ENCODE measurements at places on chromosomes 3 and 15. TPM values are rescaled to one million over a fixed set of nuclear protein-coding genes. Genes with fewer than 3 reads are reported as not detected.

CLDN18 gene
- not detected for total RNA-seq

DNA sequence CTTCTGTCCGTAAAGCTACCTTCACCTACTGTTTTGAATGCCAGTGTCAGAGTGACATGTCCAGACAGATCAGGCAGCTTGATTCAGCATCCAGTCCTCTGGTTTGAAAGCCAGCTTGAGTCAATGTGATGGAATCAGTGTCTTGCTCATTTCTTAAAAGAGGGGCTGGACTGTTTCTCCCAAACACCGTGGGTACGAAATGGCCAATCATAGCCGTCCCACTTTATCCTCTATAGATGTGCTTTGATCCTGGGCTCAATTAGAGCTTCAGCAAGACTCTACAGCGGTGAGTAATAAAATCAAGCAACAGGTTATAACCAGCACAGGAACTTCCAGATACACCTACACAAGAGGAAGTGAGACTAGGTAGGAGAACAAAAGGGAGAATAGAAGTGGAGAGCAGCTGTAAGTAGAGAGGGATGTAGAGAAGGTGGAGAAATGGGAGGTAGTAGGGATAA lies 17.0 kb upstream of the OR5K1 start:
- no peak for DNase-seq

HOMER2 gene
- 3.3 TPM for total RNA-seq

DNA sequence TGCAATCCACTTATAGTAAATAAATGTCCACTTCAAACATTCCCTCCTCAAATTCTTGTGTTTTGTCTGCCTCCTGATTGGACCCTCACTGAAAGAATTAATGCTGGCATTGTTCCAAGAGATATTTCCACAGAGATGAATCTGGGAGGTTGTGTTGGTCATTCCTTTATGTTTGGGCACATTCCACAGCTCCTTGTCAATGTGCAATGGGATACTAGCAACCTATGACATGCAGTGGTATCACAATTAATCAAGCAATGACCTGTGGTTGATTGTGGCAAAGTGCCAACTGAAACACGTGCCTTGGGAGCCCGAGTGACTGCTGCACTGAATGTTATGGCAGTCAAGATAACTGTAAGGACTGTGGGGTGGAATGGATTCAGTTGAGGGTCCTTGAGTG lies 55.0 kb upstream of the SNRPN start:
- DNase-seq = no peak

CAPN7 gene
- total RNA-seq = 23.6 TPM

DNA sequence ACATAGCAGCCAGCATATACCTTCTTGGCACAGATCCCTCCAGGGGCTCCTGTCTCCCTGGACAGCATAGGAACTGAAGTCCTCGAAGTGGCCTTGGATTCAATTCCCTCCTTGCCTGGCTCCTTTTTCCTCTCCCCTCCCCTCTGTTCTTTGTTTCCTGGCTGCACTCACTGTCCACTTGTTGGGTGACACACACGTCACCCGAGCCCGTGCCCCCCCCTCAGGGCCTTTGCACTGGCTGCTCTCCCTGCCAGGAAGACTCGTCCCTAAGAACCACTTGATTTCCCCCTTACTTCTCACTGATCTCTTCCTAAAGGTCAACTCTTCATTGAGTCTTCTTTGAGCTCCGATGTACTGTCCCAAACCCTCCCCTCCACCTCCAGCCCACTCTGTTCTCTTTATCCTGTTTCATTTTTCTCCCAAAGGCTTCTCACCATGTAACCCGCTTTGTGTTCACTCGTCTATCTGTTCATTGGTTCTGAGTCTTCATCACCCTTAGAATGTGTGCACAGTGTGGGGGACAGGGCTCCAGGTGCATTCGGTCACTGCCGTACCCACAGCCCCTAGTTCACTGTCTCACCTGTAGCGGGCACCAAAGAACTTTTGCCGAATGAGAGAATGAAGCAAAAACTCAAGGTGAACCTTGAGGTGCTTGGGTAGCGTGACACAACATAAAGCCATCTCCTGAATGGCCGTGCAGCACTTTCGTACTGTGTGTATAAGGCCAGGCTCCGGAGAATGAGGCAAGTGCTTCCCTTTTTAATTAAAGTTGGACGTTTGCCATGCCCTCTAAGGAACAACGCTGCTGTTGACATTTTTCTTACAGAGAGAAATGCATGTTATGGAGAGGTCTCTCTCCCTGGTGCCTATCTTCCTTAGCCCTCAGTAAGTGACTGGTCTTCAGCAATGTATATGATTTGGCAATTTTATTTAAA lies 74.0 kb downstream of the CHRNA7 start:
- DNase-seq = no peak

KCNMB3 gene
- 0.72 TPM for total RNA-seq

- no peak for DNase-seq
Observed at GRCh38 chr3:11172096-11172690, 17.9 kb downstream of the HRH1 start.

POPDC2 gene
- 2.0 TPM for total RNA-seq

- no peak for DNase-seq
Observed at GRCh38 chr15:57033715-57034439, 115.4 kb downstream of the TCF12 start.

SCAANT1 gene
- total RNA-seq = not detected

DNA sequence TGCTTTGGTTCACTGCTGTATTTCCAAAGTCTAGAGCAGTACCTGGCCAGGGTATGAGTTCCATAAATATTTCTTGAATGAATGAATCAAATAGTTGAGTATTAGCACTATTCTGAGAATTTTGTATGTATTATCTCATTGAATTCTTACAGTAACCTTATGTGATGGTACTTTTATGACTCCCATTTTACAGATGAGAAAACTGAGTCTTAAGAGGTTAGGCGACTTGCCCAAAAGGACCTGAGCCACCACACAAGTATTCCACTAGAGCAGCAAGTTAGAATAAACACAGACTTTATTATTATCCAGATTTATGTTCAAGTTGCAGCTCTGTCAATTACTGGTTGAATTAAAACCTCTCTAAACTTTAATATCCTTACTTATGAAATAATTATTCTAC lies 29.4 kb downstream of the CRTC3 start:
- DNase-seq = no peak

SYNPR gene
- total RNA-seq = not detected

DNA sequence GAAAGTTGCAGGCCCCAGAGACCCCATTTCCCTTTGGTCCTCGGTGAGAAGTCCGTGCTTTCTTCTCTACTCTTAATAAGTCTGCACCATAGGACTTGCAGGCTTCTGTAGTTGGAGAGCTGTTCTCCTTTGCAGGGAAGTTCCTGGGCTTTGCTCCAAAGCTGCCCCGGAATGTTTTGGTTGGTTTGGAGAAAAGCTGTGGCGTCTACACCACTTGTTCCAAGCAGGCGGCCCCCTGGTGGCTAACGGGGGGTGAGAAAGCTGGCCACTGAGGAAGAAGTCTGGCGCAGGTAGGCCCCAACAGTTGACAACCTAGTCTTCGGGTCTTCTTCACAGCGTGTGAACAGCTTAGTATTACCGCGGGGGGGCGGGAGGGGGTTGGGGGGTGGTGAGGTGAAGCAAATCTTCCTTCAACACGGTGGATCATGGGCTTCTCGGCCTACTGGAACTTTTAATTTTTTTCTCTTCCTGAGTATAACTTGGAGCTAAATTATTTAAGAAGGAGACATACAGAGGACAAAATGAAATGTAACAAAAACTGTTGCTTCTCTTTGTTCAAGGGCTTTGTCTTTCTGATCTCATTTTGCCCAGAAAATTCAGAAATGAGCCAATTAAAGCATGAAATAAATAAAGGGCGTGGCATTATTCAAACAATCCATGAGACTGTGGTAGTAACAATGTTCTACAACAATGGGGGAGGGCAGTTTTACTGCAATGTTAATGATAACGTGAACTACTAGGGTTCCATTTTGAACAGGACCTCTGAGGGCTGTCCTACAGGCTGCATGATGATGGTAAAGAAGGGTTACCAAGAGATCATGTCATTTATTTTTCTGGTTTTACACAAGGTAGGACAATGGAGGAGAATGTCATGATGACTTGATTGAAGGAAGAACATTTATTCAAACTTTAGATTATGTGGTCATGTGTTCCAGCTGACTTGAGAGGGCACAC lies 2.2 kb upstream of the THRB start:
- no peak for DNase-seq

GRCh38 chr3:16122155-16122554 lies 52.3 kb upstream of the GALNT15 start:
- DNase-seq = no peak

DNA sequence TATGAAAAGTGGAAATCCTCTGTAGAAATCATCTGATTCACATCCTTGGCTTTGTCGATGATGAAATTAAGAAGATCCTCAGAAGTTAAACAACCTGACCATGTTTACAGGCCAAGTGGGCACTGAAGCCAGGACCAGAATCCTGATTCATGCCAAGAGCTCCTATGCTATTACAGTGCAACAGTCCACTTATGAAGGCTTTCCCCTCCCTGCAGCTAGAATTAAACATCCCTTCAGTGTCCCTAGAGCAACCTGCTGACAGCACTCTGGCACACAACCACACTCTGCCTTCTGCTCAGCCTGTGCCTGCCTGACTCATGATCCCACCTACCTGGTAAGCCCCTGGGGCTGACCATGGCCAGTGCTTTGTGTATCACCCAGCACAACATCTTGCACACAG lies 33.8 kb downstream of the TXNRD3 start:
- DNase-seq = no peak

- no peak for DNase-seq
Observed at GRCh38 chr15:98203872-98204660, 243.6 kb downstream of the ARRDC4 start.

SATB1 gene
- total RNA-seq = 94.8 TPM

DNA sequence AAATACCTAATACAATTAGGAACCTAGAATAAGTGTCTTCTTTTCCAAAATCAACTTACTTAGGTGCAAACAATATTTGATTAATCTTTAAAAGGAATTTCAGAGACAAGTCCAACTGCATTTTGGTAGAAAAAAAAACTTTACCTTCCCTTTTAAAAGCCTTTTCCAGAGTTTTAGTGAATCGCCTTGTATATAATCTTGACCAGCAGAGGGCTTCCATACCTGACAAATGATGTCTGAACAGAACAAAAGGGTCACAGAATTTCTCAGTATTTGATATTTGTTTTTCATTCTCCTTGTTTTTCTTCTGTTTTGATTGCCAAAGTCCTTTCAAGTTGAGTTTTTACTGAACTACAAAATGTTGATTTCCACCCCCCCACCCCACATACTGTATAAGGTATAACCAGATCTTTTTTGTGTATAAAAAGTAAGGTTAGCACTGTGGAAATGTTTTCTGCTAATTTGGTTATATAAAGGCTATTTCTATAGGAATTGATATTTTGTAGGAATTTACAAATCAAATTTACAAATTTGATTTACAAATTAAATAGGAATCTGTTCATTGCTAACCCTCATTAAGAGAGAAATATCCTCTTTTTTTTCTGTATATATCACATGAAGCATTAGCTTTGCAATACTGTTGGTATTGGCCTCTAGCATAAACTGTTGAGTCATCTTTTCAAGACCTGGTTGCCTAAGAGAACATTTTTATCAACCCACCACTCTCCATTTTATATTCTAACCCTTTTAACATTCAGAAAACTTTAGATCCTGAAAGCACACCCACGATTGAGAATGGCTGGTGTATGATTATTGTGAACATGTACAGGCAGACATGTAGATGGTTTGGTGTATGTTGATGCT lies 464.1 kb upstream of the RARB start:
- DNase-seq = no peak

Data from activated naive CD8-positive, alpha-beta T cell treated with anti-CD3 and anti-CD28 coated beads for 36 hours (primary cell).